ENCODE measurements at places on chromosomes 12 and 14.

GRCh38 chr14:47454025-47454424 is 221.4 kb downstream of the MDGA2 start:
- DNase-seq, result no peak

DNA sequence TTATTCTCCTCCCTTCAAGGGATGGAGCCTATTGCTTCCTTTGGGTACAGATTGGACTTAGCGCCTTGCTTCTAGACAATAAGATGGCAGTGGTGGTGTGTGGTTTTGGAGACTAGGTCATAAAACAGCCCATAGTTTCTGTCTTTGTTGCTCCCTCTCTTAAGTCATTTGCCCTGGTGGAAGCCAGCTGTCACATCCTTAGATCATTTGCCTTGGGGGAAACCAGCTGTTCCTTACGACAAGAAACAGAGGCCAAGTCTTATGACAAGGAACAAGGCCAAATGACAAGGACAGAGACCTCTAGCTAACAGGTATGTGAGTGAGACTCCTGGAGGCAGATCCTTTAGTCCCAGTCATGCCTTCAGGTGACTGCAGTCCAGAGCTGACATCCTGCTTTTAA is 9.2 kb upstream of the PALS1 start:
- peak; percentile 5 for DNase-seq

DNA sequence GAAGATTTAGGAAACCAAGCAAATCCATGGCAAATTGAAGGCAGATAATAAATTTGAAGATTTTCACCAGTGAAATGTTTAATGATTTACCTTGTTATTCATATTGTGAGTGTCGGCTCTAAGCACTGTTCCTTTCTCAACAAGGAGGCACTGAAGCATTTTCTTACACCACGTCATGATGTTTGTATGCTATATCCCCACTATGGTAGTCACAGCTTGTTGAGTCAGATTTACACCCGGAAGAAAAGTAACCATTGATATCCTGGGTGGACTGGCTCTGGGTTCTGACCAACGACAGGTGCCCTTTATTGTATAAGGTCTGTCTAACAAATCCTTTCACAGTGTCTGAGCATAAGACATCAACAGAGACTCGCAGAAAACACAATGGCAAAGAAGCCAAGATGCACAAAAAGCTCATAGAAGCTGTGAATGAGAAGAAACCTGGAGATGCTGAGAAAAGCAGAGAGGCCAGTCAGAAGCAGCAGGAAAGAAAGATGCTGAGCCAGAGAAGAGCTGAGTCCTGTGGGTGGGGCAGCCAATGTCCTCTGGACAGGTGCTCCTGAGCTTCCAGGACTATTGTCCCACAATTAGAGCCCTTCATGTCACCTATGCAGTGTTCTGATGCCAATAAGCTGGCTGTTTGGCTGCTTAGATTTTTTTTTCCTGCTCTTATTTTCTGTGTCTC is 49.7 kb upstream of the ARHGAP5 start:
- DNase-seq, result no peak

DNA sequence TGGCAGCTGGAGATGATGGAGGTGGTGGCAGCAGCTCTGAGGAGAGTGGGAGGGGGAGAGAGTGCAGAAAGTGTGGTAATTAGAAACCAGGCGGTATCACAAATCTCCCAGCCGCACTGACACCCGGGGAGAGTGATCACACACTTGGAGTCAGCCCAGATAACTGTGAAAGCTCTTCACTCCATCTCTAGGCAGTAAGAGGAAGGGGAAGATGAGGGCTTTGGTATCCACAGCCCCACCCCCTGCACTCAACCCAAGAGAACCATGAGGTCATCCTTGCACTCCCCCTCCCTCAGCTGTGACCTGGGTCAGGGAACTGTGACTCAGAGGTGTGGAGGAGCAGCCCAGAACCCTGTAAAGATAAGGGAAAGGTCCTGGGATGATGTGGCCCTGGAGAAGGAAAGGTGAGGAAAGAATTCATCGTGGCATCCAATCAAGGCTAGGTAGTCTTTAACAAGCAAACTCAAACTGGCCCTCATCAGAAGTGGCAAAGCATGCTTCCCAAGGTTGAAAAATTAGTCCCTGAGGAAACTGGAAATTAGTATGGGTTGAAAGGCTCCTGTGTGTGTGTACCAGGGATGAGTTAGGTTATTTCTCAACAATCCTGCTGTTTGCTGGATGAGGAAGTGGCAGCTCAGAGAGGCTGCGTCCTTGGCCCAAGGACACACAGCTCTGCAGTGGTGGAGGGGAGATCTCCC is 111.0 kb upstream of the LHX5 start:
- DNase-seq, result no peak

DNA sequence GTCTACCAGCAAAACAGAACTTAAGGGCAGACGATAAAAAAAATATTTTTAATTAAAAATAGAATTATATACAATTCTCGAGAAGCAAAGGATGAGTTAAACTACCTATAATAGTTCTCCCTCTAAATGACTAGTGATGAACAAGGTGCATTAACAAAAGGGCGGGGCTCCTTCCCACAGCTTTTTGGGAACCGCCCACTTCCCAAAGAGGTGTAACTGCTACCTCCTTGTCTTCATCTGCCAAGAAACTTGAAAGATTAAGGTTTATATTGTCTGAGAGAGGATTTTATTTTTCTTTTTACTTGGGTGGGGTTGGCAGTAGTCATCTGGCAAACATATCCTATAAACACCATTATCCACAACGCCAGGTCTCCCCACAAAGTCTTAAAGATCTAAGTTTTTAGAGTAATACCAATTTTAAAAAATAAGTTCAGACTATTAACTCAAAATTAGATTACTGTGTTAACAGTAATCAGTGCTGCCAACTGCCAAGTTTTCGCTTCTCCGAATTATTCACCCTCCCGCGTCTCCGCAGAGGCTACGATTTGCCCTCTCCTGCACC is 938 bp downstream of the RALGAPA1 start:
- peak; percentile 34 for DNase-seq

DNA sequence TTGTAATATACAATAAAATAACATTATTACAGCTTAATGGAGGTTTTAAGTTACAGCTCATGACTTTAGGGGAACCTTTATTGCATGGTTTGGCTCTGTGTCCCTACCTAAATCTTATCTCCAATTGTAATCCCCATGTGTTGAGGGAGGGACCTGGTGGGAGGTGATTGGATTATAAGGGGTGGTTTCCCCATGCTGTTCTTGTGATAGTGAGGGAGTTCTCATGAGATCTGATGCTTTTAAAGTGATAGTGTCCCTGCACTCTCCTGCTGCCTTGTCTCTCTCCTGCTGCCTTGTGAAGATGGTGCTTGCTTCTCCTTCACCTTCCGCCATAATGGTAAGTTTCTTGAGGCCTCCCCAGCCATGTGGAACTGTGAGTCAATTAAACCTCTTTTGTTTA is 132.1 kb upstream of the SYT1 start:
- no peak for DNase-seq

DNA sequence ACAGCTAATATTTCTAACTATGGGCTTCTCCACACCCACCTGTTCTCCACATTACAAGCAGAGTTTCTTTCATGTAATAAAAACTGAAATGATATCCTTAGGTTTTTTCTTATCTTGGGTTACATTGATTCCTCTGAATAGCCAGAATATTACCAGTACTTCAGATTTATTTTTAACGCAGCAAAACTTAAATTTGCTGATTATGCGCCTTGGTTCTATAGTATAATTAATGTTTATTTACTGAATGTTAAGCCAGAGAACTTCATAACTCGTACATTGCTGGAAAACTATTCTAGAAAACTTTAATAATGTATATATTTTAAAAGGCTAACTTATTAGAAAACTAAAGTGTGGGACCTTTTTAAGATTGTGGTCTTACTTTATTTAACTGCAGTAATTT is 577.2 kb downstream of the PRKD1 start:
- DNase-seq, result no peak

DNA sequence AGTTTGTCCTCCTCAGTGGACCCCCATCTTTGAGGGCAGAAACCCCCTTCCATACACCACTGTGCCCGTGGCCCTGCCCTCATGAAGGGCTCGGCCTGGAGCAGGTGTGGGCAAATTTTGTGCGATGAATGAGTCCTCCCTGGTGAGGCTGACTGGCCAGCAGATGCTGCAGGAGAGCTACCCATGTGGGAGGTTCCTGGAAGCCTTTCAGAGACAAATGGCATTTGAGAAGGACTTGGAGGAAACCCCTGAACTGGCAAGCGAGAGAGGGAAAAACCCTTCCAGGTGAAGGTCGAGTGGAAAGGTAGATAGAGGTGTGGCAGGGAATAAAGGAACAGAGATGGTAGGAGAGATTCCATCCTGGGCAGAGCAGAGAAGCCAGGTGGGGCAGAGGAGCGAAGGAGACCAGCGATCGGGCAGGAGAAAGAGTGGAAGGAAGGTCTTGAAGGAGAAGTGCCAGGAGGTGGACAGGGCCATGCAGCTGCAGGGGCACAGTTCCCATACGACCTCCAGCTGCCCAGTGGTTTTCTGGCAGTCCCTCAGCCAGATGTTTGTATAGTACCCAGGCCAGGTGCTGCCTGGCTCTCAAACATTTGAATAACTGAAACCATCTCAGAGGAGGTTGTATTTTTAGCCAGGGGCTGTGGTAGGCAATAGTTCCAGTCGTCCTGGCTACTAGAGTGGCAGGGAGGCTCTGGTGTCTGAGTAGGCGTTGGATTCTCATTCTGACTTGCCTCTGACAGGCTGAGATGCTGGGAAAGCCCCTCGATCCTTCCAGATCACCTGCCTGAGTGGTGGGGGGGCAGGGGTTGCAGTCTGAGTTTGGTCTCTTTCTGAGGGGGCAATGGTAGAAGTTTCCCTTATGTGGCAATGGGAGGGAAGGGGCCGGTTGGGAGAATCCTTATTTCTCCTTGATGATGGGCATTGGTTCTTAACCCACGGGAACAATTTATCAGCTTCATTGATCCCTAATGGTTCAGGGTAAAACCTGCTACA is 40.1 kb downstream of the FBXL14 start:
- DNase-seq, result no peak

GRCh38 chr12:6825398-6826124 is 2.6 kb upstream of the P3H3 start:
- peak; percentile 88 for DNase-seq
